ENCODE measurements at places on chromosomes 3 and 15.

DNA sequence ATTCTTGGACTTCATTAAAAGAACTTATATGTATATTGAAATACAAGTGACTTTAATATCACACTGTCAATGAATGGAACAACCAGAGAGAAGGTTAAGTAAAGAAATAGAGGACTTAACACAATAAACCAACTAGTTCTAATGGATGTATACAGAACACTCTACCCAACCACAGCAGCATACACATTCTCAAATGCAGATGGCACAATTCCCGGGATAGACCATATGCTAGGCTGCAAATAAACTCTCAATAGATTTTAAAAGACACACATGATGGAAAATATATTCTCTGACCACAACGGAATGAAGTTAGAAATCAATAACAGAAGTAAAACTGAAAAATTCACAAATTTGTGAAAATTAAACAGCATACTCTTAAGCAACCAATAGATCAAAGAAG lies 214.3 kb upstream of the LINGO1 start:
- DNase-seq: no peak

GRCh38 chr3:116270056-116270455 lies 175.2 kb downstream of the LSAMP start:
- DNase-seq: no peak

DNA sequence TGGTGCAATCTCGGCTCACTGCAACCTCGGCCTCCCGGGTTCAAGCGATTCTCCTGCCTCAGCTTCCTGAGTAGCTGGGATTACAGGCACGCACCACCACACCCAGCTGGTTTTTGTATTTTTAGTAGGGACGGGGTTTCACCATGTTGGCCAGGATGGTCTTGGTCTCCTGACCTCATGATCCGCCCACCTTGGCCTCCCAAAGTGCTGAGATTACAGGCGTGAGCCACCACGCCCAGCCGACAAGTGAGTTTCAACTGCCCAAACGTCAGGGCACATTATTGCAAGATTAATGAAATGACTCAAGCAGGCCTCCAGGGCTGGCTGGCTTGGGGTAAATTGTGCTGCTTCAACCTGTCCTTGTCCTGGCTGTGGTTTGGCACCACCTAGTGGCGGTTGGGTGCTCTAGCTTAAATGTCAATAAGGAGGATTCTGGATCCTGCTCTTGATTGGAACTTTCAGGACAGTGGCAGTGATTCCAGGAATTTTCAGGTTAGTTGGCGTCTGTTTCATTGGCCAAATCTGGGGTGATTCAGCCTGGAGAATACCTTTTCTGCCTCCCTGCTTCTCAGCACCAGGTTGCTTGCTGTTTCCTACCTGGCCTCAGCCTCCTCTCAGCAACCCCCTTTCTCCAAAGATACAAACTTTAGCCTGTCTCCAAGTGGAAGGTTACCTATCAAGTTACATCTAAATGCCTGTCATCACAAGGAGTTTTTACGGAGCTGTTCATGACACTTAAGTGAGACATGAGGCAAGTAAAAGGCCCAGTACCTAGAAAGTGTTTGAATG lies 32.4 kb upstream of the SACM1L start:
- DNase-seq: peak; percentile 79

- no peak for DNase-seq
These were observed 199.1 kb downstream of the LRRN1 start for GRCh38 chr3:3998140-3998922.

GRCh38 chr3:152436707-152437590 lies 168.2 kb downstream of the MBNL1 start:
- no peak for DNase-seq

DNA sequence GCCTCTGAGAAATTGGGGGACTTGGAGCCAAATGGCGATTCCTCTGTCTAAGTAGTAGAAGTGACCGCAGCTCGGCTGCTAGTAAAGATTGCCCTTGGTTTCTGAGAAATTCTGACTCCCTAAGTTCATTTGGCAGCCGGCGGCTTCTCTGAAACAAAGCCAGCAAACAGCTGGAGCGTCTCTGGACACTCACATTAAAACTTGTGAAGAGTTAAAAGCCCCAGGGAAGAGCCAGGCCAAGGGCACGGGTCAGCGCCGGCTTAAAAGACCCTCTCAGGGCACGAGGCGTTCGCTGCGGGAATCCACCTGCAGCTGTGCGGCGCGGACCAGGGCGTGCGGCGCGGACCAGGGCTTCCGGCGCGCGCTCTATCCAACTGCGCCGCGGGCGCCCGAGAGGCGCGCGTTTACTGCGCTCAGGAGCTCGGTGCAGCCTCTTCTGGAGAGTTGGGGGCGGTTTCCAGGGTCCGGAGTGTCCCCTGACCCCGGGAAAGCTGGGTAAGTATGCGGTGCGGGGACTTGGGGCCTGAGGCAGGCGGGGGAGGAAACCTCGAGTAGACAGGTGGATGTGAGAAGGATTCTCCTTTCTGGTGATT lies at the start of gene COL6A5:
TSS of gene COL6A5 (plus strand) at position 186 of the 593 bp plus-strand sequence. CDS start 27,967 bp downstream, outside the sequence.
- DNase-seq: no peak

GRCh38 chr3:187280644-187281043 lies 10.9 kb downstream of the MASP1 start:
- no peak for DNase-seq

DNA sequence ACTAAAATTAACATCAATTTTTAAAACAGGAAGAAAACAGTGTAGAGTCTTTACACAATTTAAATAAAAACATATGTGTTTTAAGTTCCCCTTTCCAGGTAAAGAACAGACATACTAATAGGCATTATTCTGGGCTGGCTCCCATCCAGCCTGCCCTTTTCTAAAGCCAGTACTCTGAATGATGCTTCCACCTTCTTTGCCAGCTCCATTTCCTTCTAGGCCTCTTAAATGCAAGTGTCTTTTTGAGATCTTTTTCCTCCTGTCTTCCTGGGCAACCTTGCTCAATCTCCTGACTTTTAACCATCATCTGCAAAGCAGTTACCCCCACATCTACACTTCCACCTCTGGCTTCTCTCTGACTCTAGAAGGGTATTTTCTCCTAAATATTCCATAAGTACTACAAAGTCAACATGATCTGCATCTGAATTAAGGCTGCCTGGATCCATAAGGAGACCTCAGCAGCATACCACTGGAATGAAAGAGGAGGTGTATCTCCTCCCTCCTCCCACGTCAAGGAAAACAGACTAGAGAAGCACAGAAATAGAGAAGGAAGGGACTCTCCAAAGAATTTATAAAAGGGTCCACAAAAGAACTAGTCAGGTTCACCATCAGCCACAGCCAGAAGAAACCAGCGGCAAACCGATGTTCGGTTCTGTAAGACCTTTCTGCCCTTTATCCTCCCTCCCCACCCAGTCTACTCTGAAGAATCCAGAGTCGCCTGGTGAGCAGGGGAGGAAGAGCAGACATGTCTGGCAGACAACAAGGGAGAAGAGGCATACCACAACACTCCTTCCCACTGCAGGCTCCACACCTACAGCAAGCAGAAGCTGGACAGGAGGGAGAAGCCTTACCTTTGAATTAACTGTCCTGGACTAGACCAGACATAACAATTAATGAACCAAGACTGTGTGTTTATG lies 47.1 kb downstream of the GOLIM4 start:
- no peak for DNase-seq

- no peak for DNase-seq
These were observed 41.8 kb downstream of the CHCHD6 start for GRCh38 chr3:126745760-126746394.

DNA sequence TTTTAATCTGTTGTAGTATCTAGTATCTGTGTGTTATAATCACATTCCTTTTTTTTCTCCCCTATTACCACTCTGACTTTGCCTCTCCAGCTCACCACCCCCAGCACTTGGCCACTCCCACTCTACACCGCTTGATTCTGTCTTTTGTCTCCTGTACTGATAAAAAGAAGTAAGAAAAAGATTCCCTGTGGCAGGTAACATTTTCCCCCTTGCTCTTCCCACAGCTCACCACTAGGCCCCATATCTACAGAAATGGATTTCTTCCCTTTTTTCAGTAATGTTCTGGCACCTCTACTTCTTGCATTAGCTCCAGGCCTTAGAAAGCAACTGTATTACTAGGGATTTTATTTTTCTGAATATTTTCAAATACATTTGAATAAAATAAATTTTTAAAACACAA lies 25.6 kb downstream of the KCNH8 start:
- DNase-seq: no peak

- no peak for DNase-seq
These were observed 226.7 kb upstream of the C2CD4B start for GRCh38 chr15:62391641-62392262.

DNA sequence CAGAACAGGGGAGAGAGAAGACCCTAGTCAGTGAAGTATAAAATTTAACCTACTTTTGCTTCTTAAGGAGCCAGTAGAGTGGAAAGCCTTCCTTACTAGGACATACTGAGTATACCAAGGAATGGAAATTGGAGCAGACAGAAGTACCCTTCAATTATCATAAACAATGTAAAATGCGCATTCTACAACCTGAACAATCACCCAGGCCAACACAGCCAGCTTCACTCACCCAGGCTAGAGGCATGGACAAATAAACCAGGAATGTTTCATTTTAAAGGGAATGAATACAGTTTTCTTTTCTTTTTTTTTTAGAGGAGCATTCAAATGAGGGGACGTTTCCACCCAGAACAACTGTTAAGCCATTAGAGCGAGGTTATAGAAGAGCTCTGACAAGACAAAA lies 41.9 kb upstream of the PLXND1 start:
- DNase-seq: no peak

GRCh38 chr3:148466980-148467740 lies 230.5 kb upstream of the AGTR1 start:
- no peak for DNase-seq

DNA sequence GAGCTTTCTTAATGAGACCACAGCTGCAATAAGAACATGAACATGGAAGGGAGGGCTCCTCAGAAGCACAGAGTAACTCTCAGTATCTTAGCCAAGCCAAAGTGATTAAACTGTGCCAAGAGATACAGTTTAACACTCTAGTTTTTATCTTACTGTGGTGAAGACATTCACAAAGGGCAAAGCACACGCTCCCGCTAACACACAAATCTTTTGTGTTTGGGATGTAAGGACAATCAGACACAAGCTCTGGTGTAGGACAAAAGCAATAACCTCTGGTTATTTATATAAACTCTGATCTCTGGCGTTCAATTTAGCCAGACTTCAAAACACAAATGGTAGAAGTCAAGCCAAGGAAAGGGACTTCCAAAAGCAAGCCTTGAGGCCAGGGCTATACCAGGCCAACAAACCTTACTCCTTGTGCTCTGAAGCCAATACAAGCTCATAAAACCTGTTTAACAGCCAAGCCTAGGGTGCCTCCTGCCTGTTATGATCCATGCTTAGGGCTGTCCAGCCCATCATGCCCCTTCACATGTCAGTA lies 27.8 kb downstream of the DPH3 start:
- no peak for DNase-seq

DNA sequence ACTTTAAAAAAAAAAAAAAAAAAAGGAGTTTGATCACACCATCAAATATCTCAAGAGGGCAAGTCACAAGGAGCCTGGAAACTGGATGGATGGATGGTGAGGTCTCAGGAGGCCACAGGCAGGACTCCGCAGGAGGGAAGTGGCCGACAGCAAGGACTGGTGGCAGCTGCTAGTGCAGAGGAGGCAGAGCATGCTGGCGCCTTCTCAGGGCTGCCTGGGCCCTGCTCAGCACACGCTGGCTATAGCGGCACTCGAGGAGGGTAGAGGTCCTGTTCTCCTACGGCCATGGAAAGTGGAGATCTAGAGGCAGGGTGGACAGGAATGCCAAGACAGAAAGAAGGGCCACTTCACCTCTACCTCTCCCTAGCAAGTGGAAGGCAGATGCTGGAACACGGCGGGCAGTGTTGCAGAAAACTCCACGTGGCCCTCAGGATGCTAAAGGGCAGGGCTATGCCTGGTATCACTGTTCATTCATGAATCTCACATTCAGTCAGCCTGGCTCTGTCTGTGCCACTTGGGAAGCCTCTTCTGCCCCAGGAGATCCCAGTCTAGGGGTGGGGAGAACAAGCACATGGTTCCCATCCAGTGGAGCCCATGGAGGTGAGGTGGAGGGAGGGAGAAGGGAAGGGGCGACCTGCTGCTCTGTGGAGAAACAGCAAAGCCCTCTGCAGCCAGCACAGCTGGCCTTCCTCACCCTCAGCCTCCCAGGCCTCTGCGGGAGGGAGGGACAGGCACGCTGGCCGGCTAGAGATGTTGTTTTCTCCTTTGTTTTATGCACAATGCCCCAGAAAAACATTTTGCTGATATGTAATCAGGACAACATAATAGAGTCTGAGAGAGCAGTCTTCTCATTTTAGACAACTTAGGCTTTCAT lies 71.0 kb downstream of the OXNAD1 start:
- no peak for DNase-seq

DNA sequence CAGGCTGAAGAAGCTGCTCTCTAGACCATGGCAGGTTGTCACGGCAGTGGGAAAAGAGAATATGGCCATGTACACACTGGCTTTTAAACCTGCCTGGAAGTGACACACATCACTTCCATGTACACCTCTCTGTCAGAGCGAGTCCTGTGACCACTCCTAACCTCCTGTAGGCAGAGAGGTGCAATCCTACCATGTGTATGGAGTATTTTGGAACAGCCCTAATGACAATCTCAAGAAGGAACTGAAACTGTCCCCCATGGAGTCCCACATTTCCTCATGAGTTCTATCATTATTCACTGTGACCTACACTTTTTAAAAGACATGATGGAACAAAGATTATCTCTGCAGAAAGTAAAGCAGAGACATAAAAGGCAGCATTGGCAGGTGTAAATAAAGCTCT lies 153.4 kb upstream of the PFN2 start:
- DNase-seq: no peak

GRCh38 chr3:12536423-12536822 lies 8.9 kb downstream of the MKRN2OS start:
- no peak for DNase-seq

DNA sequence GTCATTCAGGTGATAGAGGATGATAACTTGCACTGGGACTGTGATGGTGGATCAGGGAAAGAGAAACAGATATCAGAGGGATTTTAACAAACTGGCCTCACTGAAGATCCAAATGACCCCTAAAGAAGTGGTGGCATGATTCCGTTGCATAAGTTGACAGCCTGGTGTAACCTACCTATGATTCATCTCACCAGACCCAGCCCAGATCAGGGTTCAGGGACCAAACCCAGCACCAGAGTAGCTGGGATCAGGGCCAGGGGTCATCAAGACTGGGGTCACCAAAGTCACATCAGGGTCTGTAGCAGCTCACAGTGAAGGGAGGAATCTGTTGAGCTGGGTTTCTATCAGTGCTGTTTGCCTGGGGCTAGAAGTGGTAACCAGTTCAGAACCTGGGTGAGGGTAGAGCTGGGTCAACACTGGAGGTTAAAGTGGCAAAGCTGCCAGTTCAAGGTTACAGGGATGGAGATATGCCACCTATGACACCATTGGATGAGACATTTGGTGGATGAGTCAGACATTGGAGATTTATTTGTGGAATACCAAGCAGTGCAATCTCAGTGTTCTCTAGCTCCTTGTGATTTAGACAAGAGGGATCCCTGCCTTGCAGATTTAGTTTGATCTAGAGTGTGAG lies 35.9 kb downstream of the CASR start:
- no peak for DNase-seq

GRCh38 chr3:128277378-128278069 lies 124.2 kb downstream of the EEFSEC start:
- no peak for DNase-seq

- no peak for DNase-seq
These were observed 208.3 kb downstream of the TJP1 start for GRCh38 chr15:29613951-29614382.
